SHP77 (cell line): ENCODE measurements at places on chromosomes 13 and 19.
A peak's percentile ranks its signal among the peaks of the same experiment; 100 is the strongest.

DNA sequence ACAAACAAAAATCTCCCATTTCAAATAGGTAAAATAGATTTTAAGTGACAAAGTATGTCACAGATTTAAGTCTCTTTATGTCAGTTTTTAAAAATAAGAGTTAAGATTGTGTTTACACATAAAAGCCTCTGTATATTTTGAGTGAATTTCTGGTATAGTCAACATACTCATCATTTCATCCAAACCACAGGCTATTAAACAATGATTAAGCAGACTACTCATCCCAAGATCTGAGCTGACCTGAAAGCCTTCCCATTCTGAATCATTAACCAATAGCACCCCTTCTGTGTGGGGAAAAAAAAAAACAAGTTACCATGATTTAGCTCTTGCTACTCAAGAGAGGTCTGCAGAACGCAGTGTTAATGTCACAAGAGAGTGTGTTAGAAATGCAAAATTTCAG, 284.4 kb upstream of the NBEA start:
- DNase-seq: no peak

DNA sequence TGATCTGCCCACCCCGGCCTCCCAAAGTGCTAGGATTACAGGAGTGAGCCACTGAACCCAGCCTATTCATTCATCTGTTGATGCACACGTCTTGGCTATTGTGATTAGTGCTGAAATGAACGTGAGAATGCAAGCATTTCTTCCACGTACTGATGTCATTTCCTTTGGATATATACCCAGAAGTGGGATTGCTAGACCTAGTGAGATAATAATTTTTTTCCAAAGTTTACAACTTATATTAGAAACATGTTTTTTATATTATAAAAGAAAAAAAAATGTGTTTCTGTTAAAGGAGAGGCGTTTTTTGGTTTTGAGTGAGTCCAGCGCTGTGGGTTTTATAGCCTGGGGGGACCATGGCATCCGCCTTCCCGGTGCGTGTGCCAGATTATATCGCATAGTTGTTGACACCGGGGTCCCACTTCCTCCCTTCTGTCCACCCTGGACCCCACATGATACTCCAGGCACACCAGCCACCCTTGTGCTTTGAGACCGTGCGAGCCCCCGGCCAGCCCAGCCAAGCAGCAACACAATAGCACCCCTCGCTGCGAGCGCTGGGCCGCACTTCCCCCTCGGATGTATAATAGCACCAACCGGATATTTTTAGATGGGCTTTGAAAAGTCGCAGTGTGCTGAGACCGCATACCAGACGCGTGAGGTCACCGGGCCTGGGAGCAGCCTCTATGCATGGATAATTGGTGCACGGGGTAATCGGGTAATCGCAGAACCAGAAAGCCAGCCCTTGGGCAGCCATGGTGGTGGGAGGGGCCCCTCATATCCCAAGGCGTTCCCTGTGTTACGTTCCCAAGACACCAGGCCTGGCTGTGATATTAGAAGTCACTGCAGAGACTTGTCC, 59.6 kb downstream of the MYO9B start:
- no peak for DNase-seq

GRCh38 chr13:35984776-35985453, 146.3 kb downstream of the DCLK1 start:
- DNase-seq: peak; percentile 35

DNA sequence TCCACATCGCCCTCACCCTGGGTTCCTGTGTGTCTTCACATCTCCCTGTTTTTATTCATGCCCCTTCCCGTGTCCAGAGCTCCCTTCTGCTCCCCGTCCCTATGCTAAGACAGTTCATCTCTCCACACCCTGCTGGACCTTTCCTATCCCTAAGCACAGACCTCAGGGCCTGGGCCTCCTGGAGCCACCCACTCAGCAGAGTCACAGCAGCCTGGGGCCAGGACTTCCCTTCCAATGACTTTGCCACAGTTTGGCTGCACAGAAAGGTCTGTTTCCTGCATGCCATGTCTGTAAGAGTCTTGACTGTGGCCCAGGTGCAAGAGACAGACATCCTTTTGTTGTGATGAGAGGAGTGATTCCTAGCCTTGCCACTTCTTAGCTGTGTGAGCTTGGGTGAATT, 470.7 kb downstream of the TSHZ3 start:
- DNase-seq: no peak

DNA sequence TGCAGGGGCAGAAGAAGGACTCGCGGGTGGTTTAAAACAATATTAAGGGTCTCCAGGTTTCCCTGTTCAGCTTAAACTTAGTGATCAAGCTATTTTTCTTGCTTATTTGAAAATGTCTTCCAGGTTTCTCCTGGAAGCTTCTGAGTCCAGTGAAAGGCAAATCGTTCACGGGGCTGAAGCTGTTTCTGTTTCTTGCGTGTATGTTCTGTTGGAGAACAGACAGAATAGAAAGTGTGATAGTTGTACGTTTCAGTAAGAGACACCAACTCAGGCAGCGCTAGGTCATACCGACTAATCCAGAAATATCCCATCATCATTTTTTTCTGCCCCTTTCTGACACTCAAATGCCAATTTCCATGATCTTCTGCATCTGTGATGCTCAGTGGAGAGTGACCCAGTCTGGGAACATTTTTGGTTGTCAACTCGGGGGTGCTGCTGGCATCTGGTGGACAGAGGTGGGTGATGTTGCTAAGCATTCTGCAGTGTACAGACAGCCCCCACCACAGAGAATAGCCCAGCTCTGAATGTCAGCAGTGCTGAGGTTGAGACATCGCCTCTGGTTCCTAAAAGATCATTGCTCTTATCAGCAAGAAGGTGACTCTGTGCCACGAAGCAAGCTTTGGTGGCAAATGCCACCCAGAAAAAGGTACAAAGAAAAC, 4.3 kb downstream of the KLF2 start:
- DNase-seq: no peak

DNA sequence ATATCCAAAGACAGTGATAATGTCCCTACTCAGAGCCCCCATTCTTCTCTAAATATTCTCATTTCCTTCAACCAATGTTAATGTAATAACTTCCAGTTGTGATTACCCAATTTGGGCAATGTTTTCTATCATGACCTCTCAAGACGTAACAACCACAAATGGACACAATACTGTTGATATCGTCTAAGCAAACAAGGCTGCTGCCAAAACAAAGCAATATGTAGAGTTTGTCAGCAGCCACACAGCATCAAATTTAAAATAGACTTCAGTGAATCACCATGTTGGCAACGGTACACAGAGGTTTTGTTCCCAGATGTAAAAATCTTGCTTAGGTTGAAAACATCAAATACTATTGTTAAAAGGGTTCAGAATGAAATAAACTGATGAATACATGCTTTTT, 205.1 kb downstream of the DACH1 start:
- DNase-seq: peak; percentile 4

- no peak for DNase-seq
Measured at GRCh38 chr19:31559494-31559893, 210.3 kb upstream of the TSHZ3 start.

DNA sequence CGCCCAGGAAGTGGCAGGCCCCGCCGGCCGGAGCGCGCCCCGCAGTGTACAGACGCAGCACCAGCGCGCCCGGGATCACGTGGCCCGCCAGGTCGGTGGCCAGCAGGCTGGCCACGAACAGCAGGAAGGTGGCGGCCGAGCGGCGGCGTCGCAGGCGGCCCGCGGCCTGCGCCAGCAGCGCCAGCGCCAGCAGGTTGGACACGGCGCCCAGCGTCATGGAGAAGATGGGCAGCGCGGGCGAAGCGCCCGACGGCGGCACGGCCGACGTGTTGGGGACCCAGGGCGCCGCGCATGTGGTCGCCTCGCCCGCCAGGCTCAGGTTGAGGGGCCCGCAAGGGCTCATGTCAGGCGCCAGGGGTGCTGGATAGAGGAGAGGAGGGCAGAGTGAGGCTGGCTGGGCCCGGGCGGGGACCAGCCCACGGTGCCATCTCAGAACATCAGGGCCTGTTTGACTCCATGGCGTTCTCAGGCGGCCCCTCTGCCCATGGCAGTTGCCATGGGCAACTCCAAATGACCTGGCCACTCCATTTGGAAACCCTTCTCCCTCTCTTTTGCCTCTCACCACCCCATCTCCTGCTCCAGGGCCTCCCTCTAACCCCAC, 1.1 kb downstream of the PTGER1 start:
- no peak for DNase-seq

DNA sequence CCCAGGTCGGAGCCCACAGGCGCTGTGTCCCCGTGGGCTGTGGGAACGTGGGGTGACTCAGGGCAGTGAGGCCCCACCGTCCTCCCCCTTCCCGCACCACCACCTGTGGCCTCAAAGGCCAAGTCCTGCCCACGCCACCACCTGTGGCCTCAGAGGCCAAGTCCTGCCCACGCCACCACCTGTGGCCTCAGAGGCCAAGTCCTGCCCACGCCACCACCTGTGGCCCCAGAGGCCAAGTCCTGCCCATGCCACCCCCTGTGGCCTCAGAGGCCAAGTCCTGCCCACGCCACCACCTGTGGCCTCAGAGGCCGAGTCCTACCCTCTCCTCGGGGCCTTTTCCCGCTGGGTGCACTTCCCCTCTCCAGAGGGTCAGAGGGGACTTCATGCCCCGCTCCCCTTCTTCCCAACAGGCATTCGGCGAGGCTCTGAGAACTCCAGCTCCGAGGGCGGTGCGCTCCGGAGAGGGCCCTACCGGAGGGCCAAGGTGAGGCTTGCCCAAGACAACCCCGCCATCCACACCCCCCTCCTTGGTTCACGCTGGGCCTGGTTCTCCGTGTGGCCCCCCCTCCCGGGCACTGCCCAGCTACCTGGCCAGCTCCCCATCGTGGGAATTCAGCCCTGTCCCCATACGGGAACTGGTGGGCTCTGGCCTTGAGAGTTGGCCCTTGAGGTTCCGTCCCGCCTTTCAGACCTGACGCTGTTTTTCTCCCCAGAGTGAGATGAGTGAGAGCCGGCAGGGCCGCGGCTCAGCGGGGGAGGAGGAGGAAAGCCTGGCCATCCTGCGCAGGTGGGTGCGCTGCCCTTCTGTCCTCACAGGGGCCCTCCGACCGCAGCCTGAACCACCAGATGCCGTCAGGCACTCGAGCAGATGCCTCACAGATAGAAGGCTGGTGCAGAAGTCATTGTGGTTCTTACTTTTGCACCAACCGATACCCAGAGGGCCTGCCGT, 27.4 kb upstream of the F7 start:
- no peak for DNase-seq

- DNase-seq: no peak
Measured at GRCh38 chr13:75550159-75550567, 572 bp downstream of the UCHL3 start.

DNA sequence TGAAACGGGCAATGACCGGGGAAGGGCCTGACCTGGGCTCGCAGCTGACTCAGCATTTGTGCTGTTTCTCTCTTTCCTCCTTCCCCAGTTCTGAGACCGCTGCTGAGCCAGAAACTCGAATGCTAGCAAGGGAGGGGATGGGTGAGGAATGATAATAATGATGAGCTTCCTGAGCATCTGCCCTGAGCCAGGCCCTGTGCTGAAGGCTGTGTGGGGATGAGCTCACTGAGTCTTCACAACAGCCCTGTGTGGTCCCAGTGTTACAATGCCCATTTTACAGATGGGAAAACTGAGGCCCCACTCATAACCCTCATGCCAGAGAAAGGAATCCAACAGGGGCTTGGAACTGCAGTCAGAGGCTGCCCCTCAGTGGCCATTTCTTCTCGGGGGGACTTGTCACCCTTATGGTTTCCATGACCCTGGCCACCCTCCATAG, 8.1 kb downstream of the SULT2B1 start:
- DNase-seq: no peak

GRCh38 chr19:33390101-33390907, 16.8 kb downstream of the CEBPG start:
- no peak for DNase-seq

DNA sequence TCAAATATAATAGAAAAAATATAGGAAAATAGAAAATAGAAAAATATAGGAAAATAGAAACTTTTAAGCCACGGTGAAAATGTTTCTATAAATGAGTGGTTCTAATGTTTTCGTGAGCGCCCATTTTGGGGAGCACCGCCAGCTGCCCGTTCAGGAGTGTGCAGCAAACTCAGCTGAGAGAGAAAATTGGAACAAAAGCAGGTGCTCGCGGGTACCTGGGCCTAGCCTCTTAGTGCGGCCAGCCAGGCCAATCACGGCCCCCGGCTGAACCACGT, 204 bp upstream of the PDX1 start:
- peak; percentile 86 for DNase-seq

GRCh38 chr13:105159841-105160240, 1375.6 kb downstream of the EFNB2 start:
- DNase-seq: peak; percentile 45

GRCh38 chr19:47275791-47276461, 1.2 kb downstream of the INAFM1 start:
- DNase-seq: no peak

GRCh38 chr19:42176990-42177685, 40.3 kb downstream of the DEDD2 start:
- DNase-seq: peak; percentile 89

GRCh38 chr13:44969551-44970484, 19.5 kb downstream of the NUFIP1 start:
- peak; percentile 22 for DNase-seq

- no peak for DNase-seq
Measured at GRCh38 chr19:29429581-29429980, 96.2 kb upstream of the VSTM2B start.

GRCh38 chr19:47309038-47309437, 623 bp upstream of the C5AR1 start:
- no peak for DNase-seq

DNA sequence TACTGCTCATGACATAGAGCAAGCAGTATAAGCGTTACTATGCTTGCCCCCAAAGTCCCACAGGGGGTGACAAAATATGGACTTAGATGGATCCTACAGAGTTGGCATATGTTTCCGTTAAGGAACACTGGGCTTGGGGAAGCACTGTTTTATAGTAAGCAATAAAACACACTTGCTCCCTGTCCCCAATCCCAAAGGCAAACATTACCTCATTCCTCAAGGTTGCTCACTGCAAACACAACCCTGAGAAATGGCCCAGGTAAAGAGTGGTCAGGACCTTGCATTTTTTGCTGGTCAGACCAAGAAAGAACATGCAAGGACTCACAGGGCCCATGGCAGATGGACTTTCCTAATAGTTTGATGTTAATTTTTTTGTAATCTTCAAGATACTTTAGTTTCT, 32.3 kb downstream of the UGGT2 start:
- no peak for DNase-seq

DNA sequence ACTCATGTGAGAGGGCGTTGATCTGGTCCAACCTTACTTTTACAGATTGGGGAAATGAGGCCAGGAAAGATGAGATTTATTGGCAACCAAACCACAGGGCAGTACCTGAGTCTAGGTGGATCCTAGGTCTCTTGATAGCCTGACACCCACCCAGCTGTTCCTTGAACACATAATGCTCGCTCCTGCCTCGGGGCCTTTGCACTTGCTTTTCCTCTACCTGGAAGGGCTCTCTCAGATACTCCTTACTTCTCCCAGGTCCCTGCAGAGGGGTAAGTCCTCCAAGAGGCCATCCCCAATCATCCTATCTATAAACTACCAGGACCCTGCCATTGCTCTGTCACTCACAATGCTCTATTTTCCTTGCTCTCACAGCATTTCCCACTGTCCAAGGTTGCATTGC, 7.4 kb downstream of the ZNF575 start:
- no peak for DNase-seq
